ENCODE measurements at places on chromosomes 2 and 18.

DNA sequence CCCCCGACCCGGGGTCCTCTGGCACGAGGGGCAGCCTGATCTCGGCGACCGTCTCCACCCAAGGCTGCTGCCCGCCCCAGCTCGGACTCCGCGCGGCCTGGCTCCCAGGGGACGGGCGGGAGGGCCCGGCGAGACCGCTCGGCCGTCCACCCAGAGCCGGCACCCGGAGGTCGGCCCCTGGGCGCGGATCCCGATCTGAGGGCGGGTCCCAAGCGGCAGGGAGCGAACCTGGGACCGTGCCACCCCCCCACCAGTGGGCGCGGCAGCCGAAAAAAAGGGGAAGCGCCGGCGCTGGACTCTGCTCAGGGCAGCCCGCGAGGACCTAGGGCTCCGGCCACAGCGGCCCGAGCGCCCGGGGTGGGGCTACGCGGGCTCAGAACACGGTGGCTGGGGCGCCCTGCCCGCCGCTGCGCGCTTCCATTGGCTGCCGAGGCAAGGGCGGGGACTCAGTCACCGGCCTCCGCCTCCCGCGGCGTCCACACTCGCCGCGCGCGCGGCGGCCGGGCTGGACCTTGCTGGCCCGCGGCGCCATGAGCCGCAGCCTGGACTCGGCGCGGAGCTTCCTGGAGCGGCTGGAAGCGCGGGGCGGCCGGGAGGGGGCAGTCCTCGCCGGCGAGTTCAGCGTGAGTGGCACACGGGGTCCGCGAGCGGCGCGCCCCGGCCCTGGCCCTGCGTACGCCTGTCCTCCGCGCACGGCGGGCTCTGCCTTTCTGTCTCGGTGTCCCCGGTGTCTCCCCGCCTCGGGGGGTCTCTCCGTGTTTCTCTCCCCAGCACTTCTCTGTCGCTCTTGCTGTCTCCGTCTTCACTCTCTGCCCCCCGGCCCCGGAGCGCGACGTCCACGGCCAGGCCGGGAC is at the start of gene PTPN18:
Gene PTPN18 (plus strand): TSS at position 479 of the 854 bp plus-strand sequence. CDS start 52 bp downstream, at position 531.
- DNase-seq, result peak; percentile 91

GRCh38 chr2:207993151-207993763 is 32.1 kb downstream of the PLEKHM3 start:
- no peak for DNase-seq

DNA sequence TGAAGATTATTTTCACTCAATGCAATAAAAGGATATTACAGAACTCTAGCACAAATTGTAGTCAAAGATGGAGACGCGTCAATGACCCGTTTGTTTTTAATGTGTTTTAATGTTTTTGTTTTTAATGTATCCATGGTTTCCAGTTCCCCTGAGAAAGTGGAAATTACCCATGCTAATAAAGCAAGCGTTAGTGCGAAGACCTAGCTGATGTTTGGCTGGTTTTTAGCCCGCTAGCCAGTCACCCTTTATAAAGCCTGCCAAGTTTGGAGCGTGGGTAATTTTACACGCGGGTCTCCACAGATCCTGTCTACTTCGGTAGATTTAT is 430 bp upstream of the CHMP1B start:
- DNase-seq, result no peak

- no peak for DNase-seq
Observed at GRCh38 chr2:65026704-65027464, 29.3 kb upstream of the CEP68 start.

- DNase-seq, result peak; percentile 90
Observed at GRCh38 chr2:240232961-240233884, 92.8 kb upstream of the OTOS start.

- no peak for DNase-seq
Observed at GRCh38 chr2:15074751-15075700, 442.5 kb downstream of the LRATD1 start.

DNA sequence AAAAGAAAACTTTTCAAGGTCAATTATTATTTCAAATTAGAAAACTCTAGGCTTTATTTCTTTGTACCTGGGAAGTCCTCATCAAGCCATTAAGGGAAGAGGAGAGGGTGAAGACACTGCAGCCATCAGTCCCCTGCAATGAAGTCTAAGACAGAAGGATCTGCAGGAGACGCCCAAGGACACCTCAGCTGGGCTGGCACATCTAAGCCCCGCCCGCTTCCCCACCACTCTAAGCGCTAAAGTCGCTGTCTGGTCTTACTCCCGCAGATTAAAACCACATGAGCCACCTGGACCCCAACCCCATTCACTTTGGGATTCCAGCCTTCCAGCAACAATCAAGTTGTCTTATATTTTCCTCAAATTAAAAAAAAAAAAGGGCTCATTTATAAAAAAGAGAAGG is 104.4 kb downstream of the AFF3 start:
- no peak for DNase-seq

- no peak for DNase-seq
Observed at GRCh38 chr18:63376538-63376937, 9.5 kb upstream of the KDSR start.

- DNase-seq, result no peak
Observed at GRCh38 chr2:211982162-211982561, 556.4 kb downstream of the ERBB4 start.

DNA sequence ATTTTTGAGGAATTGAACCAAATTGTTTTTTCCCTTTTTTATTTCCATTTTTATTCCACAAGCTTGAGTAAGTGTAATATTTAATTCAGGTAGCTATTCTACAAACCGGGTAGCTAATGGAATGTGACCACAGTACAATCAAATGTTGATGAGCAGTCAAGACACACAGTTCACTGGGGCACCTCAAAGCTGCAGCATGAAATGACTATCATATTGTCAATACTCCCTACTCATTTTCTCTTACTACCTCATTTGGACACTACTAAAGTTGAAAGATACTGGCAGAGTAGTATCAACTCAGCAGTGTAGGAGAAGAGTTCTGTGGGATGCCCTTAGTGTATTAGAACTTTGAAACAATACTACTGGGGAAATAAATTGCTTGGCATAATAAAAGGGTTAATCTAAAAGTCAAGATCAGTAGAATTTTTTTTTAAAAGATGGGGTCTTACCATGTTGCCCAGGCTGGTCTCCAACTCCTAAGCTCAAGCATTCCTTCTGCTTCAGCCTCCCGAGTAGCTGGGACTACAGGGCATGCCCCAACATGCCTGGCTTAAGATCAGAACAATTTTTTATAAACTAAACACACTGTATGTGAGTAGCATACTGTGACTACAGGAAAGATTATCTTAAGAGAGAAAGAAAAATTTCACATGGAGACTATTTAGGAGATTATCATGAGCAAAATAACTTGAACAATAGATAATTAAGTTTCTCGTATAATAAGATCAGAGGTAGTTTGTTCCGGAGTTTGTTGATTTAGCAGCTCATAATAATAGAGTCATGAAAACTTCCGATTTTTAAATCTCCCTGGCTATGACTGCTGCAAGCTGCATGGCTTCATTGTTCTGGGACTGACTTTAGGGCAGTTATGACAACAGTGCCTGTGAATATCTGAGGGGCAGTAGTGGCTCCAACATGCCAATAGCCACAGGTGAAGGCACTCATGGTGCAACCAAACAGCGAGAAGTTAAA is 43.7 kb downstream of the MYO3B start:
- no peak for DNase-seq

- DNase-seq, result no peak
Observed at GRCh38 chr2:138329162-138329561, 172.4 kb upstream of the SPOPL start.

DNA sequence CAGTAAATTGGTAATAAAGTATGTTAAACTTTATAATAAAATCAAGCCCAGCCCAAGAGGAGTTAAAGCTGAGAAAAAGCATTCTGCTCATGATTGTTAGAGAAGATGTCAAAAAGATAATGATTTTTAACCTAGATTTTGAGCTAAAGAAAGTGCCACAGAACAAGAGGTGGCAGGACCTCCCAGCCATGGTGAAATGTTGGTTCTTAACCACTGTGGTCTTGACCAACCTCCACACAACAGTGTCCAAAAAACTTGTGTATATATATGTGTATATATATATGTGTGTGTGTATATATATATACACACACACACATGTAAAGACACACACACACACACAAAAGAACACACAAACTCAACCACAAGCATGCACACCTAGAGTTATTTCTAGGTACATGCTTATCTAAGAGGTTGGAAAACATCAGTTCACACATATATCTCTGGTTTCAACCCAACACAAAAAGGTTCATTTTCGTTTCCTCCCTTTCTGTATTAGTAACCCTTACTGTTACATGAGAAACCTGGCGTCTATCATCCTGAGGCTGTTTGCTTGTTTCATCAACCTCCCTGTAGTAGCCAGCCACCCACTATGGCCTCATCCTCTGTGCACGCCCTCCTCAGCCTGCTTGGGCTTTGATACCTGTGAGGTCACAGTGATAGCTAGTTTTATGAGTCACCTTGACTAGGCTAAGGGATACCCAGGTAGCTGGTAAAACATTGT is 631.8 kb upstream of the ID2 start:
- no peak for DNase-seq

DNA sequence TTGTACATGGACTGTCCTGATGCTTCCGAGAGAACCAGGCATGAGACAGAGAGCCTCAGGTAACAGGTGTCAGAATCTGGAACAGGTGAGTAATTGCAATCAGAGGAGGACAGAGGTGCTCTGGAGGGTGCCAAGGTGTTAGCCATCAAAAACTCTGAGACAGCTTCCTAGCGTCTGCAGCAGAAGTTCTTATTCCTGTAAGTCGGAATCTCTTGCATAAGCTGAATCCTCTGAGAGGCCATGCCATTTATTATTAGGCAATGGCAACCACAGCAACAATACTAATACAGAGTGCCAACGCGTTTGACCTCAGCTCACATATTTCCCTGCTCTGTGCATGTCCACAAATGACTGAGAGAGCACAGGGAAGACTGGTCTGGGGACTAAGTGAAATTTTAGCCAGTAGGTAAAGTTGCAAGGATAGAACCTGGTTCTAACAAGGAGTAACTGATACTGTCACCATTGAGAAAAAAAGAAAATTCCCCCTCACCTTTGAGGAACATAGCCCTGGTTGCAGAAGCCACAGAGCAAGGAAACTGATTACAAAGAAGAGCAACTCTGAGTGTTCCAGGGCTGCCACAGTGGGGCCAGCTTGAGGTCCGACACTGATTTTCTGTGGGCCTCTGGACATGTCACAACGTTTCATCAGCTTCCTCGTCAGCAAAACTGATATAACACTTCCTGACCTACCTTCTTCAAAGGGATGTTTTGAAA is 55.1 kb upstream of the ACSL3 start:
- DNase-seq, result peak; percentile 39

DNA sequence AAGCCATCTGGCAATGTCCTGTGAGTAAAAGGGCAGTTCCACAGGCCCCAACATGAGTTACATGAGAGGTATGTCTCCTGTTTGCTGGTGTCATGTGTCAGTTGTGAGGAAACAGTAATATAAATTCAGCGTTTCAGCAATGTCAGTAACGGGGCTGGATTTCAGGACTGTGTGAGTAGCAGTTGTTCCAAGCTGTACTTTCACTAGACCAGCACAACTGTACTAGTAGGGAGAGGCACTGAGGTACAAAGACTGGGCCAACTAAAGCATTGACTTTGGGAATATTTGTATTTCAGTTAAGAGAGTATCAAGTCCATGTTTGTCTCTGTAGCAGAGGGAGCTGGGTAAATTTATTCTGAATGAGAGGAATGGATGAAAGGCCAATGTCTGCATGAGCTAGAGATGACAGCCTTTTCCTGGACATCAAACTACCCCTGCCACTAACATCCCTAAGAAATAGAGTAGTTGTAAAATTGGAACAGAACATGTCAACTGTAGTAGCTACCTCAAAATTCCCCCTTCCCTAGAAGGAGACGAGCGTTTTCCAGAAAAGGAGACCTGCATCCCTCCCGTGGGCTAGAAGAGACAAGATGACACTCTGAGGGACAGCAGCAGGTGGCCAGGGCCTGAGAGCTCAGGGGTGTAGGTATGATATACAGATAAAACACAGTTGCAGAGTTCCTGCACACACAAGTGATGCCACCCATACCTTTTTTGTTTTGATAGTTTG is 24.4 kb downstream of the EIF4E2 start:
- no peak for DNase-seq

DNA sequence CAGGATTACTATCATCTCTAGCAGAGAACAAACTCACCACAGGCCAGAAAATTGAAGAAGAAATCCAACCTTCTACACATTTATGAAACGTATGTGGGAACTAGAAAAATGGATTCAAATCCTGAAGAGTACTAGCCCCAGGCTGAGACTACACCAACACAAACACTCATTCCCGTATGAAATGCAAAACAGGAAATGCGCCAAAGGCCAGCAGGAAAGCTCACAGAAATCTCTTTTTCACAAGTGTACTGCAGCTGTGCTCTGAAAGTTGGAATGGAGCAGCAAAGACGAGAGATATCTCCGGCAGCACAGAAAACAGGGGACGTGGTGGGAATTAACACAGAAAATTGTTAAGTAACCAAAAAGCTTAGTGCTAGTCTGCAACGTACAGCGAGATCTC is 913.5 kb downstream of the TDRD15 start:
- DNase-seq, result no peak

Measured in HuH-7 (cell line).